Endothelial cell (in vitro differentiated cells): ENCODE measurements at places on chromosomes 16 and 17.

- no peak for DNase-seq
These were observed 80.0 kb downstream of the CDRT15 start for GRCh38 chr17:14156689-14157088.

DNA sequence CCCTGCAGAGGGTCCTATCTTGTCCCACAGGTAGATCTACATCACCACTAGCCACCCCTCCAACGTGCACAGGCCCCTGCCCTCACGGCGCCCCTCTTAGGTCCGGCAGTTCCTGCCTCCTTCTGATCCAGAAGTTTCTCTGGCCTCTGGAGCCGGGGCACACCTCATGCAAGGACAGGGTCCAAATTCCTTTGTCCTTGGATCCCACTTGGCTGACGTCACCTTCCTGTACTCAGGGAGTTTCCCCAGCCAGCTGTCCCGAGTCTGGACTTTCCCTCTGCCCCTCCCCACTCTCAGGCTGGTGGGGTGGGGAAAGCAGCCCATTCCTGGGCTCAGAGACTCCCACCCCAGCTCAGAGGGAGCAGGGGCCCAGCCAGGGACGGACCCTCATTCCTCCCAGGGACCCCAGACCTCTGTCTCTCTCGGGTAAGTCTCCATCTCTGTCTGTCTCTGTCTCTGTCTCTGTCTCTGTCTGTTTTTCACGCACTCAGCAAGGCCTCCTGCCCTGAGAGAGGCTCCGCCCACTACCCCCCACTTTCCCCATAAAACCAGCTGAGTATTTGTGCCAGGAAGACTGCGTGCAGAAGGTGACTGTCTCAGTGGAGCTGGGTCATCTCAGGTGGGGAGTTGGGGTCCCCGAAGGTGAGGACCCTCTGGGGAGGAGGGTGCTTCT, at the start of gene IL32:
Gene IL32, plus strand, starts transcription at position 572 of the 673 bp plus-strand sequence. CDS start 172 bp downstream, outside the sequence.
- DNase-seq, result no peak

DNA sequence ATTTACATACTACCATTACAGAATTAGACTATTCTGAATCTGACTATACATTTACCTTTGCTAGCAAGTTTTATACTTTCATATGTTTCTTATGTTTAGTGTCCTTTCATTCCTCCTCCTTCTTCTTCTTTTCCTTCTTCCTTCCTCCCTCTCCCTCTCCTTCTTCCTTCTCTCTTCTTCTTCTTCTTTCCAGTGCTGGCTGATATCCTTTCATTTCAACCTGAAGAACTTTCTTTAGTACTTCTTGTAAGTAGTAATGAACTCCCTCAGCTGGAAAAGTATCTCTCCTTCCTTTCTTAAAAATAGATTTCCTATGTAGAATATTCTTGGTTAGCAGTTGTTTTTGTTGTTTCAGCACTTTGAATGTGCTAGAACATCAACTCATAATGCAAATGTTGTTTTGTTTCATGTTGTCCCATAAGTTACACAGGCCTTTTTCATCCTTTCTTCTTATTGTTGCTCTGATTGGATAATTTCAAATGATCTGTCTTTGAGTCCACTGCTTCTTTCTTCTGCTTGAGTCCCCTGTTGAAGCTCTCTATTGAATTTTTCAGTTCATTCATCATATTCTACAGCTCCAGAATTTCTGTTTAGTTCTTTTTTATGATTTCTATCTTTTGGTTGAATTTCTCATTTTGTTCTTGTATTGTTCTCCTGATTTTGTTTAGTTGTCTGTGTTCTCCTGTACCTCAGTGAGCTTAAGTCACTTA, 15.1 kb upstream of the TBX4 start:
- no peak for DNase-seq

- no peak for DNase-seq
These were observed 9.6 kb upstream of the MPP2 start for GRCh38 chr17:43917016-43917347.

DNA sequence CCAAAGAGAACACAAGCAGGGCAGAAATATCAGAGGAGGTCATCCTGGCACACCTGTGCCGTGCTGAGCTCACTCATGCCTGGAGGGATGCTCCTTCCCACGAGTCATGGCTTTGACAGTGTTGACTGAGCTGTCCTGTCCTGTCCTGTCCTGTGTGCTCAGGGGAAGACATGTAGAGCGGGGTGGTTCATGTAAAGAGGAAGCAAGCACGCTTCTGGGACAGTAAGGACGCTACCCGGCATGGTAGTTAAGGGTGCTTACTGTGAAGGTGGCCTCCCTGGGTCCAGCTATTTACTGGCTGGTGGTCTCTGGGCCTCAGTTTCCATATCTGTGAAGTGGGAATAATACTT, 398 bp downstream of the LGALS9 start:
- DNase-seq, result no peak

DNA sequence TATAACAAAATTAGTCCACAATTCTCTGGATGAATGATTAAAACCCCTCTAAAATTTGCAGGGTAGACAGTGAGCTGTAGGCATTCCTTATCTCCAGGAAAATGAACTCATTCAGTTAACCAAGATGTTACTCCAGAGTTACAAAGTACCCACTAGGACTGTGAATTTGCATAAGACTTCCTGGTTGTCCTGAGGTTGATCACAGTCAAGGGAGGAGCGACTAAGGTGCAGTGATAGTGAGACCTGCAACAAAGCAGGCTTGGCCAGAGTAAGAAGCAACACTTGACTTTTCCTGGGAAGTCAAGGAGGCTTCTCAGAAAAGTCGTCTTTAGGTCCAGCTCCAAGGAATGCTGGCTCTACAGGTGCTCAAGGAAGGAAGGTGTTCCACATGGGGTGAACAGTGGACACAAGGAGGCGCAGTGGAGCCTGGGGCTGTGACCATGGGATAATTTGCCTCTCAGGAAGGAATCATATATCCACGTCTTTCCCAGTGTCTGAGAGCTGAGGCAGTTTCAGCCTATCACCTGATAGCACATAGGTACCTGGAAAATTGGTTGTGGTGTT, 821.1 kb upstream of the EEF2KMT start:
- peak; percentile 10 for DNase-seq

GRCh38 chr16:49344401-49344800, 29.2 kb upstream of the C16orf78 start:
- no peak for DNase-seq

DNA sequence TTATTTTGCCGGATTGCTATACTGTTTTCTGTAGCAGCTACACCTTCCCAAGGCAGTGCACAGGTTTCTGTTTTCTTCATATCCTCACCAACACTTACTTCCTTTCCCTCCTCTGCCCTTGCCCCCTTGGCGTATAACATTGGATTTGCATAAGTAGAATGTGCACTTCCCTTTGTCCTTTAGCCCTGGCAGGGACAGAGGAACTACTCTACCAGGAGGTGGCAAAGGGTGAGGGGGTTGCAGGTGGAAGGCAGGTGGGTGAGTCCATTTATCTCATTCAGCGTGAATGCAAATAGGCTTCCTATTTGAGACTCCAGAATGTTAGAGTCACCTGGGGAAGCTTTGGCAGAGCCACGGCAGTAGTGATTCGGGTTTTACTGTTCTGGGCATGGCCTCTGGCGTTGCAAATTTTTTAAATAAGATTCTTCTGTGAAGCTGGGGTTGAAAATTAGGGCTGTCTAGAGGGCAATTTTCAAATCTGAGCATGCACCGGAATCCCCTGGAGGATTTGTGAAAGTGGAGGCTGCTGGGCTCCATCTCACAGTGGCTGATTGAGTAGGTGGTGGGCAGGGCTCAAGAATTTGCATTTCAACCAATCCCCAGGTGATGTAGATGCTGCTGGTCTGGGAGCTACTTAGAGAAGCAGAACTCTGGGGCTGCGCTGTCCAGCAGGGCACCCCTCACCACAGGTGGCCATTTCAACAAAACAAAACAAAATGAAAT, 84.7 kb downstream of the PLCG2 start:
- no peak for DNase-seq

GRCh38 chr16:27526180-27526579, 23.5 kb downstream of the GTF3C1 start:
- DNase-seq, result no peak

DNA sequence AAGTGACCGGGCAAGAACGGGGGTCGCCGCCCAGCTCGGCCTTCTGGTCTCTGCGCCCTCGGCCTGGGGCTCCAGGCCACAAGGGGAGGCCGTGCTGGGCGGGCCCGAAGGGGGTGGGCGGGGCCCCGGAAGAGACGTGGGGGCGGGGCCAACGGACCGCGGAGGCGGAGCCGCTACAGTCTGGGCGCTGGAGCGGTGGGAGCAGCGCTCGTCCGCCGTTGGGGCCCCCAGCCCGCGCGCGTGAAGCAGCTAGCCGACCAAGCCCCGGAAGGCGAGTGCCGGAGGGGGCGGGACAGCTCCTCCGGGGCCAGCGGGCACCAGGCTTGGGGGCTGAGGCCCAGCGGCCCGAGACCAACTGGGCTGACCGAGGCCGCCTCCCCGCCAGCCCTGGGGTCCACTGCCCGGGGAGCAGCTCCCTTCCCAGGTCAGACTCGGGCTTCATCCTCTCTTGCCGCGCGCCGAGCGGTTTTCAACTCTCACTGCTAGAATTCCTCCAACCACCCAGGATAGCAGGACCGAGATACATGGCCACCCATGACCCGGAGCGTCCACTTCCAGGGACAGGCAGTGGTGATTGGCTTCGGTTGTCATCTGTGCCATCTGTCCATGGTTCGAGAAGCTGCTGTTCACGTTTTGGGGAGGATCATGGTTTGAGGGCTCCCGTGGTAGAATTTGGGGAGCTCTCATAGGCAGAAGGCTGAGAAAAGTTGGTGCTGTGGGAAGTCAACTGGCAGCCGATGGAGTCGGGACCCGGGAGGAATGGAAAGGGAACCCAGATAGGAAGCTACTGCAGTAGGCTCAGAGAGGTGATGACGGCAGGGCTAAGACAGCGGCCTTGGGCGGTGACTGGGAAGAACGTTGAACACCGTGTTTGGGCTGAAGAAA, 44.6 kb upstream of the LCMT1 start:
- DNase-seq, result peak; percentile 76

- DNase-seq, result no peak
These were observed 26.8 kb downstream of the RNF157 start for GRCh38 chr17:76213491-76213890.

- DNase-seq, result no peak
These were observed 277.5 kb upstream of the MYOCD start for GRCh38 chr17:12388226-12388625.

- DNase-seq, result no peak
These were observed 104.5 kb downstream of the CRLF3 start for GRCh38 chr17:30720013-30720471.

DNA sequence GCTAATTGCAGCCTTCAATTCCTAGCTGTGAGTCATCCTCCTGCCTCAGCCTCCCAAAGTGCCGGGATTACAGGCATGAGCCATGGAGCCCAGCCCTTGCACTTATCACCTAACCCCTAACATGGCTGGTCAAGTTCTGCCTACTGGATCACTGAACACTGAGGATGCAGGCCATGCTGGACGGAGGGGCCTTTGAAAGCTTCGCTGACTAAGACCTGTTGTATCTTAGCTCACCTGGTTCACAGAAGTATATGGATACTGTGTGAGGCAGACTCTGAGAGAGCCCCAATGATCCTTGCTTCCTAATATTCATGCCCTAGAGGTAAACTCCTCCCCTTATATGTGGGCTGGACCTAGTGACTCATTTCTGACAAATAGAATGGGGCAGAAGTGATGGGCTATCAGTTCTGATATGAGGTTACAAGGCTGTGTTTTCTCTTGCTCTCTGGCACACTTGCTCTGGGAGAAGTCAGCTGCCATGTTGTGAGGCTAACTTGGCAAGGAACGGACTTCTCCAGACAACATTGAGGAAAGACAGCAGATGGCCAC, 11.7 kb upstream of the TMIGD1 start:
- DNase-seq, result no peak

- no peak for DNase-seq
These were observed 10.8 kb downstream of the DNAJA2 start for GRCh38 chr16:46962629-46963028.

DNA sequence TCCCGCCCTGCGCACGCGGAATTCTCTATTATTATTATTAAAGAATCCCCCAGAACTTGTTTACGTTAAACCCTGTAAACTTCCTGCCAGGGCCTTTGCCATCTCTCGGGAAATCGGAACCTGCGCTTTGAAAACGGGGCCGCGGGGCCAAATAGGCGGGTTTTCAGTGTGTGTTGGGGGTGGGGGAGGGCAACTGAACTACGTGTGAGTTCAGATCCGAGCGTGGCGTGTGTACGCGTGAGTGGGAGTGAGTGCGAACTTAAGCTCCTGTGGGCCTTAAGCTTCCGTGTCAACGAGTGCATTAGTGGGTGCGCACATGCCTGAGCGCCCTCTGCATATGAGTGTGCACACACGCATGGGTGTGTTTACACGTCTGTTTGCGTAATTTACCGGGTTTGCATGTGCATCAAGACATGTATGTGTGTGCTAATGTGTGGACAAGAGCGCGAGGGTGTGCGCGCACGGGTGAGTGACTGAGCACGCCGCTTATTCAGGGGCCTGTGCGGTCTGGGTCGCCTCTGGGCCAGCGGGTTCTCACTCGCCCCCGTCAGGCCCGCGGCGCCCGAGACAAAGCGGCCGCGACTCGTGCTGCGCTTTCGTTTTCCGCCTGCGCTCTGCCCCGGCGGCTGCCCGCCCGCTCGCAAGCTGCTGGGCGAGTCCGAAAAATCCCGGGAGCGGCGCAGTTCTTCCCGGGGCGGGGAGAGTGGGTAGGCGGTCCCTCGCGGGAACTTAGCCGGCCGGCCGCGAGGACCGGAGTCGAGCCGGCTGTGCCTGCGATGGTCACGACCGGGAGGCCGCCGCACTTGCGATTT, 1.2 kb upstream of the FOXF1 start:
- DNase-seq, result no peak

DNA sequence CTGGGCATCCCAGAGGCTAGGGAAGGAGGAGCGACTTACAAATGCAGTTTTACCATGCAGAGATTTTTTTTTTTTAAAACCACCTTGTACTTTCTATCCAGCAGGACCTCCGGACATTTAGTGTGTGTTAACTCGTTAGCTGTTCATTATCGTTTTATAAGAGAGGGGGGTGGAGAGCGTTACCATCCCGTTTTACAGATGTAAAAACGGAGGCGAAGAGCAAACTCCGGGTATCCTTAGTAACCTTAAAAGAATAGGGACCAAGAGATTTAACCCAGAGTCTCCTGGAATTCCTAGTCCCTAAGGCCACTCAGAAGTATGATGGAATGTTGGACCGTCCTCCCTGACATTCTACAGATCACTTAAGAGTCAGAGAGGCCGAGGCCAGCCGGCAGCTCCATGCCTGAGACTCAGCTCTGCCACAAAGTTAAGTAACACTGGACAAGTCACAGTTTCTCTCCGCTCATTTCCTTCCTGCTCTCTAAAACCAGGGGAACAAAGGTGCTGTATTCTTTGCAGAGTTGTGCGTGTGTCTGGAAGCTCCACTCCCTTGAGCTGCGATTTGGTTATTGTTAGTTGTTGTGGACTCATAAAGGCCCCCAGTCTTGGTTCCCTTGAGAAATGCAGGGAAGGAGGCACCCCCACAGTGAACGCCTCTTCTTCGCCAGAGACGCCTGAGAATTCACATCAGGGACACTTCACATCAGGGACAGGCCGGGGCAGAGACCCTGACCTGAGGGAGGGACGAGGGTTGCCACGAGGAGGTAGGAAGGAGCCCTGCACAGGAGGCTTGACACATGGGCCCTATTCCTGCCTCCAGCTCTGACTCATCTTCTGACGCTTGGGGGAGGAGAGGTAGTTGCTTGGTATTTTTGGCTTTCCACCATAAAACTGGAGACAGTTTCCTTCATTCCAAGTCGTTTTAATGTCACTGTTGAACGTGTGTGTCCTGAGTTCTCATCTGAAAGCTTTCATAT, 1.2 kb downstream of the DUSP14 start:
- peak; percentile 31 for DNase-seq
